Heart right ventricle (tissue), 16 donors: ENCODE measurements at places on chromosomes 11 and 22. TPM values are rescaled to one million over a fixed set of nuclear protein-coding genes. Genes with fewer than 3 reads are reported as not detected.

GRCh38 chr11:128291835-128292234 is 295.5 kb downstream of the ETS1 start:
- no peak for DNase-seq

KRTAP5-2 gene
- not detected for total RNA-seq

GRCh38 chr11:68684385-68685356 is at the start of gene GAL:
TSS of gene GAL (plus strand) at chr11:68684544. CDS start at chr11:68684924, 380 bp downstream.
- DNase-seq = no peak

FGF4 gene
- not detected for total RNA-seq

HSPB2 gene
- total RNA-seq = 20.1 TPM
